ENCODE measurements at places on chromosomes 1 and 21.

GRCh38 chr1:113276507-113276906, 113.8 kb upstream of the MAGI3 start:
- no peak for DNase-seq

- DNase-seq = no peak
These were observed 6.2 kb downstream of the EPRS1 start for GRCh38 chr1:220040028-220040596.

- DNase-seq = no peak
These were observed 16.9 kb downstream of the GRHL3 start for GRCh38 chr1:24336075-24336474.

DNA sequence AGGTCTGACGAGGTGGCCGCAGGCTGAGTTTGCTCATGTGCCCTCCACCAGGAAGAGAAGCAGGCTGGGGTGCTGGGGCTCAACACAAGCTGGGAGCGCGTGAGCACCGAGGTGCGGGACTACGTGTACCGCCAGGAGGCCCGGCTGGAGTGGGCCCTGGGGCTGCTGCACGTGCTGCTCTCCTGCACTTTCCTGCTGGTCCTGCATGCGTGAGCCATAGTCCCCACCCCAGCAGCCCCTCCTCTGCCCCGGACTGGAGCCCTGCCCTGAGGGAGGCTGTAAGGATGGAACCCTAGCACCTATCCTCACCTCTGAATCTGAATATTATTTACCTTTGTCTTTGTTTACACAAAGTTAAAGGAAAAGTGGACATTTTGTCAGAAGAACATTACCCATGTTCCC, 7.8 kb upstream of the ADAM15 start:
- no peak for DNase-seq

DNA sequence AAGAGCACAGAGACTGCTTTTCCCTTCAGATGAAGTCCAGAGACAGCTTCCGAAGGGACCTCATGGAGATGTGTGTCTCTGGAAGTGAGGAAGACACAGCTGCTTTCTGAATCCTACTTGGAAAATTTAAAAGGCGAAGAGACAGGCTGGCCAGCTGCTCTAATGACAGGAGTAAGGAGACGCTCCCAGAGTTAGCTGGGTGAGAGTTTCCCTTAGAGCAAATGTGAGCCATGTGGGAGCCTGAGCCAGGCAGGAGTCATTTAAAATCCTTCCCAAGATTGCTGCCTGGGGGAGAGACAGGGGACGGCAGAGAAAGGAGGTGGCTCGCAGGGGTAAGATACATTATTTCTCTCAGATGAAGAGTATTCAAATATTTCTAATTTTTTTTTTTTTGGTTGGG, 53.1 kb downstream of the ZNF326 start:
- DNase-seq = no peak

- no peak for DNase-seq
These were observed 164.6 kb downstream of the CYYR1 start for GRCh38 chr21:26408511-26408910.

DNA sequence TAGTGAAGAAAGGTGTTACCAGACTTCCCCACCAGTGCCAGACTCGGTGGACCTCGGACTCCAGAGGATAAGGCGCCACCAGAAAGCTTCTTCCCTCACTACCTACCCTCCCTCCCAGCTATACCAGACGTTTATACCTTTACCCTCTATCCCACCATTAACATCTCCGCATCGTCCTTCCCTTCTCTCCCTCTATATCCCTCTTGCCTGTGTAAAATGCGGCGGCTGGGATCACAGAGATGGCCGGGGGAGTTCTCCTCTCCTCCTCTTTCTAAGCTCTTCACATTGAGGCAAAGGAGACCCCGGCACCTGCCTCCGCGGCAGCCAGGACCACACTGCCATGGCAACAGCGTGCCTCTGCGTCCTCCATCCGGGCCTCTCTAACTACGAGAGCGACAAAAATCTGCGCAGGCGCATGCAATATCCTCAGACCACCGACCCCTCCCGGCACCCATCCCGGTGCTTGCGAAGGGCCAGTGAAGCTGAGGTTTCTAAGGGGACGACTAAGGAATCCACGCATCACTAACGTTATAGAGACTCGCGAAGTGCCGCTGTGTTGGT, at the start of gene CCDC181:
Gene CCDC181, minus strand, starts transcription at position 394 of the 561 bp plus-strand sequence. CDS start 2,547 bp downstream, outside the sequence.
- DNase-seq = peak; percentile 7

GRCh38 chr21:37793660-37794059, 122.6 kb downstream of the KCNJ6 start:
- DNase-seq = no peak

DNA sequence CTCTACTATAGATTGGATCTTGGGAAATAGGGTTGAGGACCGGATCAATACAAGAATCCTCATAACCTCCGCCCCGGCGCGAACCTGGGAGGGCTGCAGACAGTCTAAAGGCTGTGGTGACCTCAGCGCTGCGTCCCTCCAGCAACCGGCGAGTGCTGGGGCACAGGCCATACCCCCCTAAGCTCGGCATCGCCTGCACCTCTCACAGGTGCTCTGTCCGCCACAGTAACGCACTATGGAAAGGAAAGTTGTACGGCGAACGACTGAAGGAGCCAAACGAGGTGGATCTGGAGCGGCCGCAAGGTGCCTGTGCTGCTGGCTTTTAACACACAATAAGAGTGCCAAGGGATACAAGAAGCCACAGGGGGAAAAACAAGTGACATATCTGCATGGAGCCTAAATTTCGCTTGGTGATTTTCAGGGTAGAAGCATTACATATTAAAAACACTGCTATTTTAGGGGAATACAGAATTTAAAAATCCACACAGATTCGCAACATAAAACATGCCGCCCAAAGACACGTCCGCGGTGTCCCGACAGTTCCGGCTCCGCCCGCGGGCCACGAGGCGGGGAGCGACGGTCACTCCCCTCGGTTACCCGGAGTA, 1.4 kb upstream of the RBM15 start:
- no peak for DNase-seq

DNA sequence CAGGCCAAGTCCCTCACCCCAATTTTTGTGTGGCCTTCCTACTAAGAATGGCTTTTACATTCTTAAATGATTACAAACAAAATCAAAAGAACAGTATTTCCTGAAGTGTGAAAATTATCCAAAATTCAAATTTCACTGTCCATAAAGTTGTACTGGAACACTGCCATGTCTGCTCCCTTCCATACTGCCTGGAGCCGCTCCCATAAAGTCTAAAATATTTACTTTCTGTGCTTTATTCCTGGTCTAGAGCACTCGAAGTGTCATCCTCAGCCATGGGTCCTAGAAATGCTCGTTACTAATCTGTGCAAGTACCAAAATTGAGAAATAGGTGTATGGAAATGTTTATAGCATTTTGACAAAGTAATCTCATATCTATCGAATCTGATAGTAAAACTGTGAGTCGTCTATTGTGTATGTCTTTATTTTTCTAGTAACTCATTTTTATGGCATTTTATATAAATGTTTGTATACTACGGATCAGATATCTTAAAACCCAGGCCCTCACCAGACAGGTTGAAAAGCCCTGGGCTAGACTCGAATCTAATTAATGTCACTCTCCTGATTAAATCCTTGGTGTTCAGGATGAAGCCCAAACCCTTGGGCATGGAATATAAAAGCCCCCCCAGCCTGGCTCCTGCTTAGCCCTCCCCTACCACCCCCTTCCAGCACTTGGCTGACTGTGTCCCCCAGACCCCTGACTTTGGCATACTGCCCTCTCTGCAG, 4.9 kb downstream of the LBR start:
- DNase-seq = no peak

DNA sequence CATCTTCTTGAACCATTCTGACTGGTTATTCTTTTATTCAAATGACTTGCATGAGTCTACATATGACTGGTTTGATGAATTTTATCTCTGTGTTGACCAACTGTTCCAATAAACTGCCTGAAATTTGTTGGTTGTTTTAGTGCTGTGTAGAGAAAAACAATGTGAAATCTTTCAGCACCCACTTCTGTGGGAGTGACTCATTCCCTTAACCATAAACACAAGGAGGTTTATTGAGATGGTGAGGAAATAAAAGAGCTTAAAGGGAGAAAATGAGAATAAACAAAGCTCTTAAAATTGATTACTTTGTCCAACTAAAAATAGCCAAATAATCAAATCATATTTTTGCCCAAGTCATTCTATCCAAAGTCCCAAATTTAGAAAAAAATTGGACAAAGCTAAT, 341.1 kb downstream of the TGFB2 start:
- no peak for DNase-seq

DNA sequence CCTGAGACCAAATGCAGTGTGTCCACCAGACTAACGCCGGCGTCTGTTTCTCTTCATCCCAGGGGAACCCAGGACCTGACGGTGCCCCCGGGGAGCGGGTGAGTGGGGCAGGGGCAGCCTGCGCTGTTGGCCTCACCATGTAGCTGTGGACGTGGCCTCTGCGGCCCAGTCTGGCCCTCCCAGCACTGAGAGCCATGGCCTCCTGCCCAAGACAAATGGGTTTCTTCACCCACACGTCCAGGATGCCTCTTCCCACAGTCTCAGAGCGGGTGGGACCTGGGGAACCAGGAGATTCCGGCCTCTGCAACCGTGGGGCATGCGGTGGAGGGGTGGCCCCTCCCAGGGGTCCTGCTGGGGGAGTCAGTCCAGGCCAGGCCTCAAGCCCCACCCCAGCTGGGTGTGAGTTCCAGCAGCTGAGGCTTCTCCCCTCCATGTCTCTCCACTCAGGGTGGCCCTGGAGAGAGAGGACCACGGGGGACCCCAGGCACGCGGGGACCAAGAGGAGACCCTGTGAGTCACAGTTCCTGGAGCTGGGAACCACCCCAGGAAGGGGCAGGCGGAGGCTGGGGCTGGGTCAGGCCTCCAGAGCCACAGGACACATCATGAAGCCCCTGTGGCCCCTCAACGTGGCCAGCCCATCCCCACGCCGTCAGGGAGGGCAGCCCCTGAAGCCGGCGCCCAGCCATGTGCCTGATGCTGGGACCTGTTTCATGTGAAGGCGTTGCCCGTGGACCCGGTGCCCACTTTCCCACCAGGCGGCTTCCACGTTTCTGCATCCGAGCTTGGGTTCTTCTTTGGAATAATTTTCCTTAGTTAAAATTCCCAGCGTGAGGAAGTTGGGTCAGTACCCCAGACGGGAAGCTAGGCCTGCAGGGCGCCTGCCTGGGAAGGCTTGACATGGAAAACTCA, 11.0 kb downstream of the COL6A1 start:
- DNase-seq = no peak

DNA sequence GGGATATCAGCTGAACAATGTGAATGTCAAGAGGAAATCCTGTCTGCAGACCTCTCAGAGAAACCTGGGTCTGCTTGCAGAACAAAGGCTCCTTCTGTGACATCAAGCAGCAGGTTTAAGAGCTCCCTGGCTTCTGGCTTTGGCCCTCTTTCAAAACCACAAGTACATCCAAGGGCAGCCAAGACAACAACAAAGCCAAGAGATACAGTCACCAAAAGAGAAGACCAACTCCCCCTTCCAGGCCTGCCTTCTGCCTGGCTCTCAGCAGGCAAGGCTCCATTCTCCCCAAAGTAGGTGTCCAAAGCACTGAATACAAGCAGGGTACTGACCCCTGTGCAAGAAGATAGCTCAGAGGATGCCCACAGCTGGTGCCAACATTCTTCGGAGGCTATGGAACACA, 11.5 kb downstream of the BCAR3 start:
- no peak for DNase-seq

- DNase-seq = no peak
These were observed 246 bp downstream of the ATP2B4 start for GRCh38 chr1:203626910-203627246.

DNA sequence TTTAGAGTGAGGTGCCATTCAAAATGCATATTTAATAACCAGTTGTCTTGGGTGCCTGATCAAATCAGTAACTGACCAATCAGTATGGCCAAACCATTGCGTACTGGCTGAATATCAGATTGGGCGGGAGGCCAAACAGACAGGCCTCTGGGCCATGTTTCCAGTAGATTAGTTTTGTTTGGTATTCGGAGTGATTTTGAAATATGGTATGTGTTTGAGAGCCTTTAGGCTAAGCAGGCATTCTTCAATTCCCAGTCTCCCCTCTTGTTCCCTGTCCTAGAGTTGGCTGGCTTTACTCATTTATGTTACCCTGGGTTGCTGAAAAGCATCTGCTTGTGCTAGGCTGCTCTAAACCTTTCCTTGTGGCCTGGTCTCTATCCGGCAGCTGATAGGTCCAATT, 80.1 kb downstream of the BACH1 start:
- DNase-seq = no peak

- DNase-seq = no peak
These were observed 31.3 kb downstream of the SDCCAG8 start for GRCh38 chr1:243287123-243287460.

GRCh38 chr1:170768929-170769328, 105.0 kb downstream of the PRRX1 start:
- DNase-seq = no peak

DNA sequence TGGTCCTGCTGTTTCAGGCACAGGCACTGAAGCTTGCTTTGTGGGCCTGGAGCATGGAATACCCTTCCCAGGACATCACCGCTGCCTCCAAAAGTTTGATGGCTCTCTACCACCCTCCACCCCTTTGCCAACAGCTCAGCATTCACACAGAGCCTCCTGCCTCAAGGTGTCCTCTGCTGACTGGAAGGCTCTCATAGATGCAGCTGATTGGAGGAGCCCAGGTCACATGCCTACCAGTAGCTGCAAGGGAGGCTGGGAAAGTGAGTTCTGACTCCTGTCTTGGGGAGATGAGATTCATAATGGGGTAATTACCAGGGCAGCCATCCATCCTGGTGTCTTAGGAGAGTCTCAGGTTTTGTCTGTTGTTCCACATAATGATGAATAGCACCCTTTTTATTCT, 124.8 kb upstream of the GRIK3 start:
- DNase-seq = no peak

DNA sequence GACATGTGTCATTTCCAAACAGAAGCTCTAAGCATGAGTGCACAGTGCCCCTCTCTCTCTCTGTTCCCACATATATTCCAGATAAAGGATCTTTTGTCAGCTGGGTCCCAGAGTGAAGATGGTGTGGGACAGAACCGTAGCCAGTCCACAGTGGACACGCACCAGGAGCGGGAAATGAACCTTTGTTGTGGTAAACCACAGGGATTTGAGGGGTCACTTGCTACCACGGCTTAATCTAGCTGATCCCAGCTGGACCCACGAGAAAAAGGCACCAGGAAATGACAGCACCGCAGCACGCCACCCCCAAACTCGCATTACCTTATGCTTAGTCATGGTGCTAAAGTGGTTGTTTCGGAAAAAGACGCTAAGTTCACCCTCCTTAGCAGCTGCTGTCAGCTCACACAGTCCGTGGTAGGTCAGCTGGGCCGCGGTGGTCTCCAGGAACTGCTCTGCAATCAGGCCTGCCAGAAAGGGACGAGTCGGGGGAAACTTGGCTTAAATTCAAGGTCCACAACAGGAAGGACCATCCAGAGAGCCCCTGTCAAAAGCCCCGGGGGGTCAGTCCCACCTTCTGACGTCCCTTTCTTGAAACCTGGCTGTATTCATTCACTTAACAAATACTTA, 7.5 kb downstream of the MINDY1 start:
- no peak for DNase-seq

GRCh38 chr1:203609979-203610493, 16.6 kb upstream of the ATP2B4 start:
- no peak for DNase-seq

All from stimulated activated CD8-positive, alpha-beta memory T cell treated with anti-CD3 and anti-CD28 coated beads, Interleukin-2, amount 100 ng/mL, for 1 hour (primary cell).